ENCODE measurements at places on chromosomes 12 and 14. TPM values are rescaled to one million over a fixed set of nuclear protein-coding genes. Genes with fewer than 3 reads are reported as not detected.
A peak's percentile ranks its signal among the peaks of the same experiment; 100 is the strongest.

The OR10A7 gene
- total RNA-seq, result not detected

DNA sequence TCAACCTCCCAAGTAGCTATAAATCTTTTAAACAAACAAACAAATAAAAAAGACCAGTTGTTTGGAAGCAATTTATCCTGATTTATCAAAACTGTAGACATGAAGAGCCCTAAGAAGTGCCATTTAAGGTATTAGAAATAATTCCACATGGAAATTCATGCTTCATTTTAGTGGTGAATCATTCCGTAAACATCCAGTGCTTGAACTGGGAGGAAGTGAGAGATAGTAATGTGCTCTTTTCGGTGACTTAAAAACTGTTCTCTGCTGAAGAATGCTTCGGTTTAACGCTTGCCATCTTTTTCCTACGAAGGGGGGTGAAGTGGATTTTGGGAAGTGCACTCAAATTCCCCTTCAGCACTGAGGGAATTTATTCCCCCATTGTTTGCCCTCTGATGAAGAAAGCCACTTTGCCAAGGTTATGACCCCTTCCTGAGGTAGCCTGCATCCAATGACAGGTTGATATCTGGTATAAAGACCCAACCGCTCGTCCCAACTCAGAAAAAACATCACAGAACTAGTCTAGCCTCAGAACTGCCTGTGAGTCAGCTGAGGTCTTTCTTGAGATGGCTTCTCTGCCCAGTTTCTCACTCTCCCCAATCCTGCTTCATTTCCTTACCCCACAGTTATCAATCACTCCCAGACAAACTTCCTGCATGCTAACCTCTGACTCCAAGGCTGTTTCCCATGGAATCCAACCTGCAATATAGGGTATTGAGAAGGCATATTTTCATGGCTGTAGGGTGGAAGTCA is 244.1 kb downstream of the AEBP2 start:
- peak; percentile 96 for DNase-seq

DNA sequence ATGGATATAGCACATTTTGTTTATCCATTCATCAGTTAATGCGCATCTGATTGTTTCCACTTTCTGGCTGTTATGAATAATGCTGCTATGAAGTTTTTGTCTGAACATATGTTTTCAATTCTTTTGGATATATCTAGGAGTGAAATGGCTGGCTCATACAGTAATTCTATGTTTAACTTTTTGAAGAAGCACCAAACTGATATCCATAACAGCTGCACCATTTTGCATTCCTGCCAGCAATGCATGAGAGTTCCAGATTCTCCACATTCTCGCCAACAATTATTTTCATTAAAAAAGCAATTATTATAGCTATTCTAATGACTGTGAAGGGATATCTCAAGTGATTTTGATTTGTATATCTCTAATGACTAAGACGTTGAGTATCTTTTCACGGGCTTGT is 89.9 kb upstream of the PPP4R3A start:
- no peak for DNase-seq

DNA sequence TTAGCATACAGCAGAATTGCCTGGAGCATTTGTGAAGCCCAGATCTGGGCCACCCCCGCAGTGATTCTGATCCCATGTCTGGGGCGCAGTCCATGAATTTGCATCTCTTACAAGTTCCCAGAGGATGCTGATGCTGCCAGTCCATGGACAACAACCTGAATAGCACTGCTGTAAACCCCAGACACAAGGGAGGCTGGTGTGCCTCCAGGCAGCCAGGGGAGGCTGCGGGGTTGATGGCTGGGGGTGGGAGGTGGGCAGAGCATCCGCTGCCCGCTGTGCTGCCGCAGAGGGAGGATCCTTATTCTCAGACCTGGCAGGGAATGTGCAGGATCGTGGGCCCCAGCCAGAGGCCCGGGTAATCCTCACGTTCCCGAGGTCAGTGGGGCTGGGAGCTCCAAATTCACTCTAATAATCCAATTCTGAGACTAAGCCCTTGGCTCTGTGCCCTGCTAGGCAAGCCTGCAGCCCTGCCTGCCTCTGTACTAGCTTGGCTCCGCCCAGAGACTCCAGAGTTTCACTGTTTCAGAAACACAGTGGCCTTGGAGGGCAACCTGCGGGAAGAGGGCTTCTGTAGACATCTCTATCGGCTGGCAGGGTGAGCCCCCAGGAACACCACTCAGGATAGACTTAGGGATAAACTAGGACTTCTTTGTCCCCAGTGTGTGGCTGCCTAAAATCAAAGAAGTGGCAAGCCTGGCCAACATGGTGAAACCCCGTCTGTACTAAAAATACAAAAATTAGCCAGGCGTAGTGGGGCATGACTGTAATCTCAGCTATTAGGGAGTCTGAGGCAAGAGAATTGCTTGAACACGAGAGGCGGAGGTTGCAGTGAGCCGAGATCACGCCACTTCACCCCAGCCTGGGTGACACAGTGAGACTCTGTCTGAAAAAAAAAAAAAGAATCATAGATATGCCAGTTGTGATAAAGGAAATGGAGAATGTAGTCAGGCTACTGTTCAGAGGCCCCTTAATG is 17.8 kb upstream of the MLEC start:
- DNase-seq, result no peak

The SERPINA4 gene
- not detected for total RNA-seq
